ENCODE measurements at places on chromosomes 4 and X. TPM values are rescaled to one million over a fixed set of nuclear protein-coding genes. Genes with fewer than 3 reads are reported as not detected.

UBA1 gene
- total RNA-seq: 311 TPM

MSX1 gene
- total RNA-seq: 4.8 TPM

SMIM43 gene
- total RNA-seq: not detected

DUX4 gene
- not detected for total RNA-seq

FGFBP1 gene
- not detected for total RNA-seq

FGF5 gene
- total RNA-seq: 1.3 TPM

DNA sequence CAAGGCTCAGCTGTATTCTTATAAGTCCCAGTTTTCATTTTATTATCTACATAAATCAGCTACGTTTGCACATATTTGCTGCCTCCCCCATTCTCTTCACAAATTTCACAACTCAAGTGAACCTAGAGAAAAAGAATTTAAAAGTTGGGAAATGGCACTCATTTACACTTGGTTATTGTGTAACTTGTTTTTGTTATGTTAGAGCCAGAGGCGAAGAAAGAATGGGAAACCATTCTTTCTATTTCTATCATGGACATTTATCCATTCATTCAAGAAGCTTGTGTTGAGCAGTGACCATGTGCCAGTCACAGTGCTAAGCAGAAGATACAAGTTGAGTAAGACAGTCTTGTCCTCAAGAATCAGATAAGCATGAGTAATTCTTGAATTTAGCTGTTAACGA, 13.5 kb downstream of the LIAS start:
- DNase-seq: no peak

GRCh38 chr4:137039370-137039769, 492.9 kb downstream of the PCDH18 start:
- DNase-seq: no peak

GRCh38 chr4:56701161-56701480, 20.0 kb upstream of the HOPX start:
- no peak for DNase-seq

GRCh38 chr4:110900213-110900769, 277.4 kb upstream of the PITX2 start:
- DNase-seq: no peak

- no peak for DNase-seq
These were observed 33.2 kb downstream of the WDR1 start for GRCh38 chr4:10083331-10083771.

DNA sequence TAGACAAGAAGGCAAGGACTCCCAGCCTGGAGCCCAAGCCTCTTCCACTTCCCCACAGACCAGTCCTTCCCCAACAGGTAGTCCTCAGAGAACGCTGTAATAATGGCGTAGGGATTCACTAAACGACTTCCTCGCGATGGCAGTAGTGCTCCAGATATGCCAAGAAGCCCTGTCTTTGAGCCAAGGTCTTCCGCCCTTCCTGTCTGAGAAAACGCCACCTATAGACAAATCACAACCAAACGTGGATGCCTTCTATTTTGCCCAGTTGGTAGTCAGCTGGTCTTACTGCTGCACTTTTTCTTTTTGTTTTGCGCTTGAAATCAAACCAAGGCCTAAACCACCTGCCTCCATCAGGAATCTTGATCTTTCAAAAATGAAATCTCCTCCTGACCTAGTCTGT, 203.3 kb downstream of the OR13H1 start:
- no peak for DNase-seq

DNA sequence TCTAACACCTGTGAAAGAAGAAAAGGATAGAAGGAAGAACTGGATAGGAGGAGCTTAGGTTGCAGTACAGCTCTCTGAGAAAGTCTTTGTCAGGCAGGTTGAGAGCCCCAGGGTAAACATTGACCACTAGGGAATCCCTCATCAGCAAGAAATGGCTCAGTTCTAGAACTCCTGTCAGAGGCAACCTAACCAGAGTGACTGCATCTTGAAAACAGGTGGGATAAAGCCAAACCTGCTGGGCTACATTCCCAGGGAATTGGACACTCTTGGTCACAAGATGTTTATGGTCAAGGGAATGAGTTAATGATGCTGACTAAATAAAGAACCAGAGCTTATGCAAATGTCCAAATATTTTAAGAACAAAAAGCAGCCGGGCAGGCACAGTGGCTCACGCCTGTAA, 108.3 kb upstream of the MED14 start:
- no peak for DNase-seq

GRCh38 chrX:128396601-128397000, 344.4 kb upstream of the ACTRT1 start:
- DNase-seq: no peak
